SJSA1 (cell line): ENCODE measurements at places on chromosomes 2 and 18. TPM values are rescaled to one million over a fixed set of nuclear protein-coding genes. Genes with fewer than 3 reads are reported as not detected.

DNA sequence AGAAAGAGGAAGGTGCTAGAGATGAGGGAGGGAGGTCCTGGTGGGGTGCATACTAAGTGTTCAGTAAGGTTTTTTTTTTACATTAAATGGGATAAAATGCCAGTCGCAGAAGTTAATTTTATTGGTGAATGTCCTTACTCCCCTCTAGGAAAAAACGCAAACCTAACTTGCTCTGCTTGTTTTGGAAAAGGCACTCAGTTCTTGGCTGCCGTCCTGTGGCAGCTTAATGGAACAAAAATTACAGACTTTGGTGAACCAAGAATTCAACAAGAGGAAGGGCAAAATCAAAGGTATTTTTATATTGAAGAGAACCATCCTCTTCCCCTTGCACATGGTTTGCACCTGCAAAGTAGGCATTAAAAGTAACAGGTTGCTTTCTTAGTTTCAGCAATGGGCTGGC, 12.7 kb upstream of the IL18R1 start:
- no peaks in the 10 kb centered on the region for H3K36me3 ChIP-seq
- no peak overlapping the region for H3K27ac ChIP-seq
- H3K4me1 ChIP-seq = no peaks in the 10 kb centered on the region
- H3K27me3 ChIP-seq = no peaks in the 10 kb centered on the region; the same call in 1 of the 2 replicates
- no peak overlapping the region for H3K4me3 ChIP-seq

- no peak for DNase-seq
- no peak overlapping the region for H3K4me3 ChIP-seq
- no peak overlapping the region for H3K27ac ChIP-seq
Measured at GRCh38 chr2:8260213-8260612, 421.6 kb upstream of the ID2 start.

- H3K36me3 ChIP-seq = no peaks in the 10 kb centered on the region
- DNase-seq = no peak
- H3K4me3 ChIP-seq = no peak overlapping the region
- no peaks in the 10 kb centered on the region for H3K27me3 ChIP-seq
- no peaks in the 10 kb centered on the region for H3K4me1 ChIP-seq
Measured at GRCh38 chr2:106628377-106628776, 141.2 kb downstream of the CD8B2 start.

GRCh38 chr2:151297882-151298281, 8.4 kb upstream of the NMI start:
- no peak overlapping the region for H3K27ac ChIP-seq
- H3K4me3 ChIP-seq = no peak overlapping the region
- DNase-seq = no peak
- H3K27me3 ChIP-seq = no peaks in the 10 kb centered on the region
- H3K36me3 ChIP-seq = no peaks in the 10 kb centered on the region

DNA sequence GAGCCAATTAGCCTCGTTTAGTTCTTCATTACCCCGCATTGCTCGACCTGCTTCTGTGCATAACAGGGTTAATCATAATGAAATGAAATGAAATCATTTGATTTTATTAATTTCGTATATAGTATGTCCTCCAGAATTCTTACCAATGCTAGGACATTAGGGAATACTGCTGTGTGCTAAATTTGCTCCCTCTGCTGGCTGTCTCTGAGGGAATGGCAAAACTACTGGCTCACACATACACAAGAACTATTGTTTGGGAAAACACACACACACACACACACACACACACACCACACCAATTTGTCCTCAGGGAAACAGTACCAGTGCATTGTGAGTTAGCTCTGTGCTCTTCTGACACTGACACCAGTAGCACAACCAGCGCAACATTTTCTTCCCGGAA, 273.3 kb upstream of the TCF4 start:
- H3K4me3 ChIP-seq = no peak overlapping the region
- no peak overlapping the region for H3K27ac ChIP-seq
- no peaks in the 10 kb centered on the region for H3K27me3 ChIP-seq
- peaks cover 27% of the 10 kb centered on the region for H3K4me1 ChIP-seq
- DNase-seq = peak; percentile 34

G6PC2 gene
- not detected in 2 replicates for total RNA-seq
